ENCODE measurements at places on chromosomes 7 and 10. TPM values are rescaled to one million over a fixed set of nuclear protein-coding genes. Genes with fewer than 3 reads are reported as not detected.

The HNRNPA2B1 gene
- 69.4 TPM for total RNA-seq

The BRAT1 gene
- total RNA-seq = 15.4 TPM

The MAGI2 gene
- total RNA-seq = 8.2 TPM

The PILRA gene
- 0.28 TPM for total RNA-seq

The ITPRID1 gene
- not detected for total RNA-seq

The LIPM gene
- total RNA-seq = not detected

The BHLHA15 gene
- total RNA-seq = 0.37 TPM

The MOGAT3 gene
- total RNA-seq = not detected

The TMEM270 gene
- not detected for total RNA-seq

The SCIN gene
- total RNA-seq = 0.43 TPM

The ACTL6B gene
- total RNA-seq = not detected

The MMRN2 gene
- total RNA-seq = 1.7 TPM

The RHOBTB1 gene
- 45.8 TPM for total RNA-seq

The ANKRD22 gene
- total RNA-seq = not detected

The UPK3BL1 gene
- 12.9 TPM for total RNA-seq

The LBX1 gene
- not detected for total RNA-seq

The TSPAN12 gene
- 10.8 TPM for total RNA-seq

The PROSER2 gene
- 1.1 TPM for total RNA-seq

The CPA2 gene
- not detected for total RNA-seq

Measured in smooth muscle cell of bladder (primary cell).